ENCODE measurements at places on chromosomes 6 and 20.

- no peak for DNase-seq
These were observed 20.4 kb upstream of the BPIFB1 start for GRCh38 chr20:33262658-33263065.

- DNase-seq = no peak
These were observed 487.6 kb downstream of the TFAP2A start for GRCh38 chr6:9927275-9927674.

DNA sequence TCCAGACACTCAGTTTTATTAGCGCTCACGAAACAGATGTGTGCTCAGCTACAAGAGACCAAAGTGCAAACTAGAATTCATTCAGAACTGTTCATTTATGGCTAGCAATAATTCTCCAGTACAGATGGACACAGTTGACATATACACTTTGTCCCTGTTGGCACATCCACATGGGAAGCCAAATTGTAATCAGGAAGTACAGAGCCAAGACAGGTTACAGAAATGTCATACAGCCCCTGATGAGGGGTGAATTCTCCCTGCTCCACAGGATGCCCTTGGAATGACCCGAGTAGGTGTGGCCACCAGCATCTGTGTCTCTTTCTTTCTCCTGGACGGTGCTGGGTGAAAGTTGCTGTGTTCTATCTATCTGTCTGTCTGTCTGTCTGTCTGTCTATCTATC lies 7.6 kb downstream of the DHX35 start:
- no peak for DNase-seq

GRCh38 chr6:48714250-48714649 lies 603.3 kb upstream of the PTCHD4 start:
- DNase-seq = no peak
